ENCODE measurements at places on chromosomes 16 and 17.

GRCh38 chr17:65679165-65679845, 117.9 kb upstream of the AXIN2 start:
- DNase-seq, result no peak

DNA sequence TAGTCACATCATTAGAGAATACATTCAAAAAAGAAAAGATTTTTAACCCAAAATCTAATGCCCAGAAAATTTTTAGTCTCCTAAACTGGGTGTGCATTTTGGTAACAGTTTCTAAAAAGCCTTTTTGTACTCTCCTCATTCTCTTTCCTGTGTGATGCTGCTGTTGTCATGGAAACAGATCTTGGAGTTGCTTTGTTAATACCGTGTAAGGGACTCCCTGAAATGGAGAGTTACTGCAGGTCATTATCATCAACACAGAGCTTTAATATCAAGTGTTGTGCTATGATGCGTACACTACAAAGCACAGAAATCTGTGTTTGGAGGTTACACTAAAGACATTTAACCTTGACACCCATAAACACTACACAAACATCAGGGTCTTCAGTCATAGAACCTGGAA, 216.3 kb downstream of the PRKCA start:
- no peak for DNase-seq

DNA sequence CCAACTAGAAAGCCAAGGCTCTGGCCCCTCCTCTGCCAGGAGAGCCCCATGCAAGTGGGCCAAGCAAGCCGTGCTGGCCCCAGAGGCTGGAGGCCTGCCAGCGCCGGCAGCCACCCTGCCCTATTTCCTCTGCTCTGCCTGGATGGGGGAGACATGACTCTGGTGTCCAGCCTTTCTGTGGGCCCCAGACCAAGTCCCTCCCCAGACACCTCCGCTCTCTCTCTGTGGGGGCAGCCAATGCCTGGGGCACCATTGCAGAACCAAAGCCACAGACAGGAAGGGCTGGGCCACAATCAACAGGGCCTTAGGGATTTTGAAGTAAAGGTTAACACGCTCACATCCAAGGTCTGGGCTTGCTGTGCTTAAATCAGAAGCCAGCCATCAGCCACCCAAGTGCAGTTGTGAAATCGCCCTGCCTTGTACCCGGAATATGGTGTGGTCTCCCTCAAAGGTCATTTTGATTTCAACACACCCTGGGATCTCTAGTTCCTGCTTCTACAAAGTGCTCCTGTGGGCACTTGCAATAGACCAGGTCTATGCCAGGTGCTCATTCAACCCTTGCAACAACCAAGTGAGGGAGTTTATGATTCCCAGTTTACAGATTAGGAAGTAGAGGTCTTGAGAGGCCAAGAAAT, 63.5 kb upstream of the TEX2 start:
- DNase-seq, result no peak

GRCh38 chr17:33686171-33686570, 393.1 kb upstream of the ASIC2 start:
- DNase-seq, result no peak

- DNase-seq, result peak; percentile 55
Observed at GRCh38 chr17:37507111-37507510, 17.4 kb downstream of the DUSP14 start.

DNA sequence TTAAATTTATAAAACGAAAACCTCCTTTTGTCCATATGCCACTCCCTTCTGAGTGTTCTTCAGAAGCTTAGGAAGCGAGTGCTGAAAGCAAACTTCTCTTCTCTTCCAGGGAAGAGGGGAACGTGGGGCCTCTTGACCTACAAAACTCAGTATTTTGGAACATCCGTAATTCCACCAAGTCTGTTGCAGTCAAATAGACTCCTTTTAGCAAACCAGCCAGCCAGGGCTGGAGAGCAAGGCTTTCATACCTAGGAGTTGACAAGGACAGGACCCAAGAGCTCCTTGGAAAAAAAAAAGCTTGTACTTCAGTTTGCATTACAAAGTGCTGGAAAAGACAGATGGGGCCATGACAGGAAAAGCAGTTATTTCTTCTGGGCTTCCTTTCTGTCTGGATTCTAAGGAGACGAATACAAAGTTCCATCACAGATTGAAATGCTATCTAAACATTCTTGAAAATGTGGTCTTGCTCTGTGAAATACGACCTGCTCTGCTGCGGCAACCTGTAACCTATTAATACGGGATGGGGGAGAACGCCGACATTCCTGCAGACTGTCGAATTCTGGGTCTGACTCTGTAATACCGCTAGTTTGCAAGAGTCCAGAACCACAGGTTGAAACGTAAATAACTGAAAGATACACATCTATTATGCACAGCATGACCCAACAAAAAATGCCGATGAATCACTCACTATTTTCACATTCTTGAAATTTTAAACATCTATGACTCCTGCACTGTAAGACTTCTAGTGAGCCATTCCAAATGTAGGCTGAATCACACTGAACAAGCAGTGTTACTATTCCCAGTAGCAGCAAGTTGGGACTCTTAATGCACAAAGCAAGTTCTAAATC, 20.6 kb downstream of the VPS53 start:
- DNase-seq, result no peak

- no peak for DNase-seq
Observed at GRCh38 chr17:13740686-13741085, 139.0 kb upstream of the HS3ST3A1 start.
